ENCODE measurements at places on chromosomes 3 and 15.

DNA sequence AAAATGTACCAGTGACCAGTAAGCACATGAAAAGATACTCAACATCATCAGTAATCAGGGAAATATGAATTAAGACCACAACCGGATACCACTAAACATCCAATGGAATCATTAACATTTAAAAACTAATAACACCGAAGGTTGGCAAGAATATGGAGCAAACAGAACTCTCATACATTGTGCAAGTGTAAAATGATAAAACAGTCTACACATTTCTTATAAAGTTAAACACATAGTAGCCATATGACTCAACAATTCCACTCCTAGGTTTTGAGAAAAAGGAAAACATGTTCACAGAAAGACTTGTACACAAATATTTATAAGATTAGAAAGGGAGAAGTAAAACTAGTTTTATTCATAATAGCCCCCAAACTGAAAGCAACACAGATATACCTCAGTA lies 60.3 kb upstream of the SLCO2A1 start:
- no peak for DNase-seq

- no peak for DNase-seq
Measured at GRCh38 chr3:191378142-191378812, 48.0 kb upstream of the UTS2B start.

- DNase-seq = peak; percentile 79
Measured at GRCh38 chr3:37904601-37905000, 42.9 kb downstream of the CTDSPL start.

GRCh38 chr3:114525278-114525677 lies 231.4 kb downstream of the TIGIT start:
- DNase-seq = no peak

DNA sequence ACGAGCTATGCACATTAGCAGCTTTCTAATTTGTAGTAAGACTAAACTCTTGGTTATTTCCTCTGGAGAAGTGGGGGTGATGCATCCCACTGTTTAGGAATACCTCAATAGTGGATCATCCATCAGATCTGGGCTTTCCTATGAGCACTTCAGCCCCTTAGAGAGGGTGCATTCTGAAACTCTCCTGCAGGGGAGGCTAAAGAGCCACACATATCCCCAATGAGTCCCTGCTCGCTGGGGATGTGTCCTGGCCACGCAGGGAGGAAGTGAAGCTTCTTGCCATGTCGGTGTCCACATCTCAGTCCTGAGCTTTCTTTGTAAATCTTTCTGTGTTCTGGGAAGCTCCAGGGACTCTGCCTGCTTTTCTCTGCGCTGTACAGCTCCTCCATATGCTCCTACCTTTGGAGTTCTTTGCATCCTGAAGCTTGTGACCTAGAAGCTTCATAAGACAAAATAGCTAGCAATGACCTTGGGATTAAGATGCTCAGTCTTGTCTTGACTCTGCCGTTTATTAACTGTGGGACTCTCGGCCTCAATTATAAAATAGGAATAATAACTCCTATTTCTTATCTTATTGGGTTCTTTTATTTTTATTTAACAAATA lies 28.3 kb upstream of the MASP1 start:
- DNase-seq = peak; percentile 75

- DNase-seq = no peak
Measured at GRCh38 chr15:51359981-51360380, 18.5 kb downstream of the GLDN start.

- DNase-seq = peak; percentile 5
Measured at GRCh38 chr15:56537881-56538280, 72.9 kb upstream of the MNS1 start.

- DNase-seq = peak; percentile 80
Measured at GRCh38 chr15:85704066-85704465, 90.7 kb downstream of the KLHL25 start.

DNA sequence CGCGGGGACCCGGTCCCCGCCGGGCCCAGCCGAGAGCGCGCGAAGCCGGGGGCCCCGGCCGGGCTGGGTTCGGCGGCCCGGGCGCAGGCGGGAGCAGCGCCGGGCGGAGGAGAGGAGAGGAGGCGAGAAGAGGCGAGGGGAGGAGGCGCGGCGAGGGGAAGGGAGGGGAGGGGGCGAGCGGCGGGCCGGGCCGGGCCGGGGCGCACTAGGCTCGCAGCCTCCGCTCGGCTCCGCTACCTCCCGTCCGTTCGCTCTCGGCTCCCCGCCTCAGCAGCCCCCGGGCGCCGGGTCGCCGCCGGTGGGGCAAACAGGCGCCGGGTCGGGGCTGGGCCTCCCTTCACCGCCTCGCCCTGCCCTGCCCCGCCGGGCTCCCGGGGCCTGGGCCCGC lies 351 bp downstream of the INSYN1 start:
- DNase-seq = no peak

DNA sequence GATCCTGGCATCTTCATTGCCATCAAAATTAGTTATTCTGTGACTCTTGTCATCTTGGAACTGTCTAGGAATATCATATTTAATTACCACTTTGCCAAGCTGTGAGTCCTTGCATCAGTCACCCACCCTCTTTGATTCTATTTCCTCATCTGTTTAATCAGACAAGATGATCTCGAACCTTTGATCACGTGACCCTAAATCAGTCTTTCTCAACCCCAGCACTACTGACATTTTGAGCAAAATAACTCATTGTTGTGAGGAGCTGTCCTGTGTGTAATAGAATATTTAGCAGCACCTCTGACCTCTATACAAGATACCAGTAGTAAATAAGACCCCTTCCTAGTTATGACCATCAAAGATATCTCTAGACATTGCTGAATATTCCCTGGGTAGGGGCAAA lies 343.4 kb upstream of the ARPP21 start:
- no peak for DNase-seq

DNA sequence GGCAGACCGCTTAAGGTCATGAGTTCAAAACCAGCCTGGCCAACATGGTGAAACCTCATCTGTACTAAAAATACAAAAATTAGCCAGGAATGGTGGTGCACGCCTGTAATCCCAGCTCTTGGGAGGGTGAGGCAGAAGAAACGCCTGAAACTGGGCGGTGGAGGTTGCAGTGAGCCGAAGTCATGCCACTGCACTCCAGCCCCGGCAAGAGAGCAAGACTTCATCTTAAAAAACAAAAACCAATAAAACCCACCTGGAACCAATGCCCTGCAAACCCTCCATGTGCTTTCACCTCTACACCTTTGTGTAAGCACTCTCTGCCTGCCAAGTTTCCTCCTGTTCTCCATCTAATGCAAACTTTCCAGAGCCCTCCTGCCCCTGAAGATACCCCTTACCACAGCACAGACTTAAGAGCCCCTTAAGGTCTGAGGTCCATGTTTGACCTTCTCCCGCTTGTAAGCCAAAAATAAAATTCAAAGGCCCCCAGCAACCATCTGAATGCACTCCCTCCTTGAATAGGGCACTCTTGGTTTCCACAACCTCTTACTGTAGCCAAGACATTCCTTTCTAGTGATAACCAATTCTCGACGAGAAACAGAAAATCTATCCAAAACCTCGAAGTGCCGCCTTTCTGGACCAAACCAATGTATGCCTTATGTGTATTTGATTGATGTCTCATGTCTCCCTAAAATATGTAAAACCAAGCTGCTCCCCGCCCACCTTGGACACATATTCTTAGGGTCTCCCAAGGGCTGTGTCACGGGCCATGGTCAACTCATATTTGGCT lies 3.0 kb downstream of the RPL32 start:
- DNase-seq = peak; percentile 28

DNA sequence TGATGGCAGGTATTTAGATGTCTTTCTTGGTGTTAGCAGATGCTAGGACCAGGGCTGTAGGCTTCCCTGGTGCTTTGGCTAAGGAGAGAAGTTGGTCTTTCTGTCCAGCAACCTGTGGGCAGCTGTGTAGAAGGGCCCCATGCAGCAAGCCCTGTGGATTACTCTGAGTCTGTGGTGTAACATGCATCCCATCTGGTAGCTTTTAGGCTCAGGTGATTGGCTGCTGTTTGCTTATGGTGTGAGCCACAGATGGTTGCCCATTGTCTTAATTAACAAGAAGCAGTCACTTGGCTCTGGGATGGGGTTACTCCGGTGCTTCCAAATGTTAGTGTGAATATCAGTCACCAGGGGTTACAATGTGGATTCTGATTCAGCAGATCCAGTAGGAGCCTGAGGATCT lies 368.6 kb upstream of the C2CD4B start:
- DNase-seq = peak; percentile 7

- peak; percentile 60 for DNase-seq
Measured at GRCh38 chr3:52053307-52054304, 2.8 kb downstream of the DUSP7 start.

GRCh38 chr3:143306407-143306806 lies 186.8 kb downstream of the CHST2 start:
- peak; percentile 24 for DNase-seq

DNA sequence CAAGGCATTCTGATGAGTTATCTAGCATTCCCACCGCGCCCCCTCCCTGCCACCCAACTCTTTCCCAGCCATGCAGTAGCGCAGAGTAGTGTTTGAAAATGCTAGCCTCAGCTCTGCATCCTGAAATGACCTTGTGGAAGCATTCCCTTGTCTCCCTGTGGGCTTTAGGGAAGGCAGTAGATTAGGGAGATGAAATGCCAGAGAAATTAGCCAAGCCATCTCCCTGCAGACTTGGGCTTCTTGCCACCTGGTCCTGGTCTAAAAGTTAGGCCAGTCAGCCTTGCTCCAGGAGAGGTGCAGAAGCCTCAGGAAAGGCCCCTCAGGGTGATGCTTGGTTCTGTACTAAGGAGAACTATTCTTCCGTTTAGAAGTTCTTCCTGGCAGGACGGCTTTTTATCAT lies 231.2 kb downstream of the CACNA2D3 start:
- DNase-seq = no peak

DNA sequence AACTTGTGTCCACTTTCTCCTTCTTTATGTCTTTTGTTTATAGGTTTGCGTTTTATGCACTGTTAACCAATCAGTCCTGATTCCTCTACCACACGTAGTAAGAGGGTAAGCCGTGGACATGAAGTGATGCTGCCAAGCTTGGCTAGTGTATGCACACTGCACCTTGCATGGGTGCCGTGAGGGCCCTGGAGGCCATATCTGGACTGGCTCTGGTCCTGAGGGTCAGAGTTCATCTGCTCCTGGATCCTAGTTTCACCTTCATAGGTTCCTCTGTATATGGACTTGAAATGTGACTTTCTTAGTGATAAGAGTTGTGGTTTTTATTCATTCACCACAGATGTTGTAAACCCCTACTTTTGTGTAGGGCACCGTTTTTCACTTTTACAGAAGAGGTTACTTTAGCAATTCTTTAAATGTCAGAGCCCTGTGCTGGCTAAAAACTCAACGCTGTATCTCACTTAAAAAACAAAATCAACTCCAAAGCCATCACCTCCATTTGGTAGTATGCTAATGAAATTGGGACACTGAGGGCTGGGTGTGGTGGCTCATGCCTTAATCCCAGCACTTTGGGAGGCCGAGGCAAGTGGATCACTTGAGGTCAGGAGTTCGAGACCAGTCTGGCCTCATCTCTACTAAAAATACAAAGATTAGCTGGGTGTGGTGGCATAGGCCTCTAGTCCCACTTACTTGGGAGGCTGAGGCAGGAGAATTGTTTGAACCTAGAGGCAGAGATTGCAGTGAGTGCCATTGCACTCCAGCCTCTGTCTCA lies 22.9 kb downstream of the SIAH2 start:
- no peak for DNase-seq

DNA sequence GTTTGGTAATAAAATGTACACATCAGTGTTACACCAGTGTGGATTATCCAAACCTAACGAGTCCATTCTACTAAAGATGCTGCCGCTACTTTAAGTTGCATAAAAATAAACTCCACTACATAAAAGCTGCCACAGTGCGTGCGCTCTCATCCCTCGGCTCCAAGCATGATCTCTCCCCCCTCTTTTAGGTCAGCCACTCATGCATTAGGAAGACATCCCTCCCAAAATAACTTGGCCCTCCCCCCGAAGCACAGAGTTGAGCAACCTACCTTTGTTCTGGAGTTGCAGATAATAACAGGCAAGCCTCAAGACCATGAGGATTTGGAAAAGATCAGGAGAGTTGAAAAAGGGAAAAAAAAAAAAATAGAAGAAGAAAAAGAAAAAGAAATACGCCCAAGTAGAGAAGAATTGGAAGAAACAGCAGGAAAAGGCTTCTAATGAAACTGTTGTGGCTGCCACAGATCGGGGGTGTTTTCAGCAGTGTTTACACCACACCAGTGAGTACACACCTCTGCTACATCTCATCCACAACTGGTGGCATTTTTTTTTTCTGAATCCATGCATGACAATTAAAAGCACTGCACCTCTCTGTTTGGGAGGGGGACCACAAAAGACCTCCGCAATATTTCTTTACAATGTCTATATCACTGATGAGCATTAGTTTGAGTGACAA lies 339.2 kb downstream of the FOXP1 start:
- DNase-seq = peak; percentile 63

DNA sequence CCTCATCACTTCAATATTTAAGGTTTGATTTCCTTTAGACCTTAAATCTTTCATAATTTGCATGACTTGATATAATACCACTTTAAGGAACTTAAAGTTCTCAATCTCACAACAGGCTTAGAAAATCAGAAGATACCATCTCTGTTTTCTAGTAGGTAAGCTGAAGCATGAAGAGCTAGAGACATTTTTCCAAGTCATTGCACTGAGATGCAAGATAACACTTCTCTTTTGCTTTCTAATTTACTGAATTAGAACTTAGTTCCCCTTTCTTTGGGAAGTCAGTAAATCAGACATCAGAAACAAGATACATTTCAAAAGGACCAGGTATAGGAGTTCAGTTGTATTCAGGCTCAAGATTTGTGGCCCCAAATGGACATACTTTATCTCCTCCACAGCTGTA lies 79.7 kb downstream of the DZIP3 start:
- no peak for DNase-seq

GRCh38 chr3:39140341-39140971 lies 12.9 kb downstream of the CSRNP1 start:
- DNase-seq = no peak

DNA sequence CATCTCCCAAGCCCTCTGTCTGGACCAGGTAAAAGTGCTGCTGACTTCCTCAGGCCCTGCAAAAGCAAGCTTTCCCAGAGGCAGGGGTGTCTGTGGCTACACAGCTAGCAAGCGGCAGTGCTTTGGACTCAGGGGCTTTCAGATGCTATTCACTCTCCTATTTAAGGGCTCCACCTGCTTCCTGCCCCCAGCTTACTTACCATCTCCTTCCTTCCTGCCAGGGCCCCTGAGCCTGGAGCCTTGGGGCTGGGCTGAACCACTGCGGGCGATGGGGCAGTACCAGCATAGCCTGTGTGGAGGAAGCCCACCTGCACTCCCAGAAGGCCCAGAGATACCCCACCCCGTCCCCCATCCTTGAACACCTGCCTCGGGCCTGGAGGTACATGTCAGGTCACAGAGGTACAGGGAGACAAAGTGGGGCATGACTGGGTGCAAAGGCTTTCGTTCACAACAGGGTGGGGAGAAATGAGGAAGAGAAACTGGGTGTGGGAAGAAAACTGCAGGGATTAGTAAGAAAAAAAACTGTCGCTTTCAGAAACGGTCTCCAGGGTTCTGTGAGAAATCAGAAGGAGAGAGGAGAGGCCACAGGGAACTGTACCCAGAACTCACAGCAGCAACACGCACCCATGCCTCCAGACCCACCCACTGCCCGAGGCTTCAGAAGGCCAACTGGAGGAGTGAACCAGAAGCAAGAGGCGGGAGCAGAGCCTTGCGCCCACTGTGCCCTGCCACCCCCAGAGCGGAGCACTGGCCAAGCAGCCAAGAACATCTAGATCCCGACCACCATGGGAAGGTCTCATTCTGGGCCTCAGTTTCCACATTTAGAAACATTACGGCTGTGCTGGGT lies 49.5 kb downstream of the CCDC12 start:
- no peak for DNase-seq

- no peak for DNase-seq
Measured at GRCh38 chr3:16337856-16338540, 73.0 kb downstream of the OXNAD1 start.
